Kidney epithelial cell (primary cell): ENCODE measurements at places on chromosomes 6 and 20. TPM values are rescaled to one million over a fixed set of nuclear protein-coding genes. Genes with fewer than 3 reads are reported as not detected.

DNA sequence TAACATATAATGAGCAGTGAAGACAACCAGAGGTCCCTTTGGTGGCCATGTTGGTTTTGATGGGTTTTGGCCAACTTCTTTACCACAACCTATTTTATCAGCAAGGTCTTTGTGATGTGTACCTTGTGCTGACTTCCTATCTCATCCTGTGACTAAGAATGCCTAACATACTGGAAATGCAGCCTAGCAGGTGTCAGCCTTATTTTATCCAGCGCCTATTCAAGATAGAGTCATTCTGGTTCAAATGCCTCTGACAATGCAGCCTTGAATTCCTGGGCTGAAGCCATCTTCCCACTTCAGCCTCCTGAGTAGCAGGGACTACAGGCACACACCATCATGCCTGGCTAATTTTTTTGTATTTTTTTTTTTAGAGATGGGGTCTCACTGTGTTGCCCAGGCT, 7.8 kb upstream of the TRIM38 start:
- DNase-seq: no peak

GRCh38 chr6:26116267-26116666, 29.0 kb downstream of the HFE start:
- no peak for DNase-seq

DNA sequence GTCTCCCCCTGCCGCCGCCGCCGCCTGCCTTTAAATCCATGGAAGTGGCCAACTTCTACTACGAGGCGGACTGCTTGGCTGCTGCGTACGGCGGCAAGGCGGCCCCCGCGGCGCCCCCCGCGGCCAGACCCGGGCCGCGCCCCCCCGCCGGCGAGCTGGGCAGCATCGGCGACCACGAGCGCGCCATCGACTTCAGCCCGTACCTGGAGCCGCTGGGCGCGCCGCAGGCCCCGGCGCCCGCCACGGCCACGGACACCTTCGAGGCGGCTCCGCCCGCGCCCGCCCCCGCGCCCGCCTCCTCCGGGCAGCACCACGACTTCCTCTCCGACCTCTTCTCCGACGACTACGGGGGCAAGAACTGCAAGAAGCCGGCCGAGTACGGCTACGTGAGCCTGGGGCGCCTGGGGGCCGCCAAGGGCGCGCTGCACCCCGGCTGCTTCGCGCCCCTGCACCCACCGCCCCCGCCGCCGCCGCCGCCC, 474 bp downstream of the CEBPB start:
- DNase-seq: no peak

DNA sequence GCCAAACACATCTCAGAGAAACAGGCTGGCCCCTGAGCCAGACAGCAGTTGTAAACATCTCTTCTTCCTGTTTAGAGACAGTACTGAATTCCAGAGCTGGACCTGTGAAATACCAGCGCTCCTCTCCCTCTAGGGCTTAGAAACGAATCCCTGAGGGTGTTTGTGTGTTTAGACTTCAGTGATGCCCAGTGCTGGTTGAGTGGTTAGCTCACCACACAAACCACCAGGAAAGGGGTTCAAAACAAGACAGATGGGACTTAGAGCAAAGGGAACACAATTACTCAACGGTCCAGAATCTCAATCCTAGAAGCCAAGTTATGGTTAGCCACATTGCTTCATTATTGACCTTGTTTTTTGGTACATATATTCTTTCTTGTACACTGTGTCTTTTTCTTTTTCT, 108.7 kb upstream of the TMEM170B start:
- peak; percentile 93 for DNase-seq

The OR2H1 gene
- not detected in 2 replicates for total RNA-seq

The KCNK15 gene
- 2.5 and 2.8 TPM in 2 replicates for total RNA-seq

GRCh38 chr6:155327326-155328073, 13.2 kb upstream of the TFB1M start:
- no peak for DNase-seq

The RSPH4A gene
- total RNA-seq: 0.42 and 0.62 TPM in 2 replicates

GRCh38 chr6:139647841-139648240, 273.4 kb upstream of the CITED2 start:
- DNase-seq: no peak

- no peak for DNase-seq
These were observed 109.3 kb upstream of the B3GAT2 start for GRCh38 chr6:71066153-71066552.

DNA sequence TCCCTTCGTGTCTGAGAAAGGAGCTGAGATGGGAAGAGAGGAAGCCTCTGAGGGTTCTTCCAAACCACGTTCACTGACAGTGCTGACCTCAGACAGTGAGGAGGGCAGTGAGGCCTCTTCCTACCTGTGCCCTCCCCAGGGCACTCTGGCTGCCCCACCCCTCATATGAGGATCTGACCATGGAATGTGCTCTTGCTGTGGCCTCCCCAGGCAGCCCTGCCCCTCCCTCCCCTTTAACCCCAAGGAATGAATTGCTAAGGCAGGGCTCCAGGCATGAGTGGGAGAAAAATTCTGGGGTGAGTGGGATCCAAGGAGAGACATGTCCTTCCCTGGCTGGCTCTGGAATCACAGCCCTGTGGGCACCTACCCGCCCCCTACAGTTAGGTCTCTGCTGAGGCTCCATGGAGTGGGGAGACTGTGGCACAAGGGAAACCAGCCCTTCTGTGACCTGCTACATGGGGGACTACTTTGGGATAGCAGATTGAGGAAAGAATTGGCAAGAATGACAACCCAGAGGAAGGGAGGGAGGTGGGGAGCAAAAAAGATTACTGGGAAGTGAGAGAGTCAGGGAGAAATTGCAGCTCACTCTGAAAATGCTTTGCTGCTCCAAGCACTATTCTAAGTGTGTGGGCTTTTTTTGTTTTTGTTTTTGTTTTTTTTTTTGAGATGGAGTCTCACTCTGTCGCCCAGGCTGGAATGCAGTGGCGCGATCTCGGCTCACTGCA, 29.4 kb downstream of the TNXB start:
- no peak for DNase-seq

DNA sequence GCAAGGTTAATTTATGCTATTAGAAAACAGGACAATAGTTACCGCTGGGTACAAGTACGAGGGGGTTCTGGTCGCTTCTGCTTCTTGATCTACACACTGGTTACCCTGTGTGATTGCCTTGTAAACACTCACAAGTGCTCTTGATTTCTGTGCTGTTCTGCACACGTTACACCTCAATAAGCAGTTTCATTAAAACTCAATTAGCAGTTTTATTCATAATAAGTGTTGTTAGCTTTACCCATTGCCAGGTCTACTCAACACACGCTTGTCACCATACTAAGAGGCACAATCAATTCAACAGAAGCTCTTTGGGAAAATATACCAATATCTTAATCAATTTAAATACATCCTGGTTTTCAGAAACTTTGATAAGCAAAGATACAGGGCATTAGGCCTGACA, 20.4 kb downstream of the BMP7 start:
- no peak for DNase-seq

- DNase-seq: no peak
These were observed 117.6 kb downstream of the HIVEP2 start for GRCh38 chr6:142827369-142827768.

GRCh38 chr6:87723170-87724078, 21.4 kb upstream of the AKIRIN2 start:
- DNase-seq: peak; percentile 95

DNA sequence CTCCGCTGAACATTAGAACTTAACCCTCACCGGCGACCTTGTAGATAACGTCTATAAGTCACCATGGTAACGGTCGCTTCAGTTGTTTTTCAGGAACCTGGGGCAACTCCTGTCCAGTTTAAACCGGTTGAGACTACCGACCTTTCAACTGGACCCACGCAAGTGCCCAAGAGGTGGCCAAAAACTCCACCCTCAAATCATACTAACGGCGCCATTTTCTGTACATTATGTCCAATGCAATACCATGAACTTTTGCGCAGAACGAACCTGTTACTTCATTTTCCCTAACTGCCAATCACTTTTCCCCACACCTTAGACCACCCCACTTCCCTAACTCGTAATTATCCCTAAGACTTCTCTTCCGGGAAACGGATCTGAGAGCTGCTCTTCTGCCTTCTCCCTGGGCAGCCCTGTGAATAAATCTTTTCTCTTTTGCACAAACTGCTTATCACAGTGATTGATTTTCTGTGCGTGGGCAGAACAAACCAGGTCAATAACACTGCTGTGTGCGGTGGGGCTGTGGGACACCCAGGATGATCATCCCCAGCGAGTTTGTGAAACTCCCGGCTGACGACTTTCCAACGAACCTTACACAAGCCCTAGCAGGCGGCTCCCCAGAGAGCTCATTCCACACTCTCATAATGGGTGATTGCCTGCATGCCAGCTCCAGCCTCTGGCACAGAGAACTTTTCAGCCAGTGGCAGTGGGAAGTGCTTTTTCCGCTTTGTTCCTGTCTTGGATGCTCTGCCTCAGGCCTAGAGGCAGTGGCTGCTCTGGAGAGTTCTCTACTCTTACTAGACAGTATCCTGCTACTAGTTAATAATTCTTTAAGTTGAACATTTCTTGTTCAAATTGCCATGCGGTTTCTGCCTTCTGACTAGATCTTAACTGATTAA, 28.6 kb downstream of the GPX5 start:
- DNase-seq: no peak

The SENP6 gene
- total RNA-seq: 68.5 and 70.4 TPM in 2 replicates

DNA sequence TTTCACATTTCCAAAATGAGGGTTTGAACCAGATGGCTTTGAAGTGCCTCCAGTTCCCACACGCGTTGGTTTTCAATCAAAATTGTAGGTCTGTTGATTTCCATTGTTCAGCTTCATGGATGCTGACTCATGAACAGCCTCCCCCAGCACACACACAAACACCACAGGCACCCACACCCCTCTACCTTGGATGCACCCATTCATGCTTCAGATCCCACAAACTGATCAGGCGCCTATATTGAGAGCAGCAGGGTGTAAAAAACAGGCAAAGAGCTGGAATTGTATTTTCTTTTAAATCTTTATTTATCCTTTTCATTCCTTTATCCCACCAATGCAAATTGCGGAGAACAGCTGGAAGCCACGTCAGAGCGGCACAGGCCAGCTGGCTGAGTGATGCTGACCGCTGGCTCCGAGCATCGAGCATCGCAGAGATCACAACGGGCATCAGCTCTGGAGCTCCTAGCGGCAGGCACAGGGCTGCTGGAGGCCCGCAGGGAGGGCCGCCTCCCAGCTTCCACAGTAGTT, 29.3 kb upstream of the TBC1D7 start:
- DNase-seq: peak; percentile 67

The BCAS1 gene
- 0.04 TPM in 1 of 2 replicates, not detected in the other for total RNA-seq

DNA sequence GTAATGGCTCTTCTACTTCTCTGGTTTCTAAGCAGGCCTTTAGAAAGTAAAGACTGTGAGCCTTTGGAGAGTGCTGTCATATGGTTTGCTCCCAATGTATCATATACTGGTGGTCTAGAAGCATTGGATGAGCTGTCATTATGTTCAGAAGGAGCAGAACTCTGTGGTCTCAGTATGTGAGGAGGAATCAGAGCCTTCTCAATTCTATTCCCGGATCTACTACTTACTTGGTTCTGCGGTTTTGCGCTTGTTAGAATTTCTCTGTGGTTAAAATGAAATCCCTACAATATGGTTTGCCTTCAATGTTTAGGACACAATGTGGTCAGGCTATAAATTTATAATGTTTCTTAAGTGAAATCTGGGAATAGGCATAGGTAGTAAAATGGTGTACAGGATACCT, 64.6 kb downstream of the RWDD2A start:
- no peak for DNase-seq

DNA sequence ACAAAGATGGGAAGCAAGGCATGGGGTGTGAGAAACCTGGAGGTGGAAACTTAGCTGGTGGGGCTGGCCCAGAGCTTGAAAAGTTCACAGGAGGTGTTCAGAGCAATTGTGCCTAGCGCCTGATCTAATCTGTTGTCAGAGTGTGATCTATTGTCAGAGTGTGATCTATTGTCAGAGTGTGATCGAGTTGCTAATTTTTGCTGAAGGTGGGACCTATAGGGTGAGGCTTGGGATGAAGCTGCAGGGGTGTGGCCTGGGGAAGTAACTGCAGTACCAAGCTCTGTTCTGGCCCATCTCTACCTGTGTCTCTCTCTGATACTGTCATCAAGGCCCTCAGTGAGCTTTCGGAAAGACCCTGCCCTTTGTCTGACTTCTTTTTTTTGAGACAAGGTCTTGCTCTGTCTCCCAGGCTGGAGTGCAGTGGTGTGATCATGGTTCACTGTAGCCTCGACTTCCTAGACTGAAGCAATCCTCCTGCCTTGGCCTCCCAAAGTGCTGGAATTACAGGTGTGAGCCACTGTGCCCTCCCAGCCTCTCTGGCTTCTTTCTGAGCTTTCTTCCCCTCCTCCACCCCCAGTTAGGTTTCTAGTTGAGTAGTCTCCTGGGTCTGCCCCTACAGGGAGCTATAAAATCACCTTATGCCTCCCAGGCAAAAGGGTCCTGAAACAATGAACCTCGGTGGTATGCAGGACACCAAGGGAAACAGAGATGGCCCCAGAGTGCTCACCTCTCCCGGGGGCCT, 150.8 kb upstream of the RNF24 start:
- DNase-seq: no peak

GRCh38 chr6:104126315-104127005, 733.3 kb downstream of the HACE1 start:
- DNase-seq: no peak

GRCh38 chr6:3961581-3962215, 112.5 kb downstream of the FAM50B start:
- DNase-seq: no peak

DNA sequence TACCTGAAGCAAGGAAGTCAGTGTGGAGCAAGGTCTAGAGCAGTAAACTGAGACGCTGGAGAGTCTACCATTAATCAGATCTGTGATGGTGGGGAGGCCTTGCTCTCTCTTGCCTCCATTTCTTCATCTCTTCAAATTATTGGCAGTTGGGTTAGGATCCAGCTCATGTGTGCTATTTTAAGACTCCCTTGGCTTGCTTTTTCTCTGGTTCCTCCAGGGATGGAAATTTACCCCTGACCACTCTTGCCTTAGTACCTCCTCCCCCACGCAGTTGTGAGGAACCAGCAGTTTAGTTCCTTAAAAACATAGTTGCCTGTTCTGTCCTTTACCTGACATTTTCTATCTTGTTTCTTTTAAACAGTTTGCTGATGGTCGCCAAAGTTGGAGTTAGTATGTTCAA, 7.4 kb downstream of the TMEM14C start:
- no peak for DNase-seq

DNA sequence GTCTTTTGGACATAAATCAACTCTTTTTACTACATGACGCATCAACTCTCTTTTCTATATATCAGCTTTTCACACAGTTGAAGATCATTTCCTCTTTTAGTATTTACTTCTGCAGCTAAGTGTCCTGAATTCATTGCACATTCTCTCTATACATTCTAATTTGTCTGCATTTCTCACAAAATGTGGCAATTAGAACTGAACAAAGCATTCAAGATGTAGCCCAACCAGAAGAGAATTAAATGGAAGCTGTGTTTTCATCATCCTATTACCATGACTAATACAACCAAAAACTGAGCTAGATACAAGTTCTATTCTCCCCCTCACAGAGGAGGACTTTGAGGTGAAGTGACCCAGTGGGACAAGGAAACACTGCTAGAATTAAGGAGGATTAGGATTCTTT, 86.9 kb downstream of the PLCG1 start:
- DNase-seq: no peak

DNA sequence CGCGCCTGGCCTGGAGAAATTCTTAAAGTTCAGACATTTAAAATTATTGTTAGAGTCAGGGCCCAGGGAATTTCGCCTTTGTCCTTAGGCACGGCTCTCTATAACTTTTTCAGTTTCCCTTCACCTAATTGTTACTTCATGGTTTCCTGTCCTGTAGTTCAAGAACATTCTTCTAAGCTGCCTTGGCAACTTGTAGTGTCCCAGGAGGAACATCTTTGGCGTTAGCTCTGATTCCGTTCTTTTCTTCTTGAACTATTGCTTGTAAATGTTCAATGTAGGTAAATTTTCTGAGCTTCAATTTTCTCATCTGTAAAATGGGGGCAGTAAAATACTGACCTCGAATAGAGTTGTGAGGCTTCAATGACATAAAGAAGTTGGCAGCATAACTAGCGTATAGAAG, 41.8 kb downstream of the TIAM2 start:
- DNase-seq: no peak
